CD8-positive, alpha-beta T cell (primary cell): ENCODE measurements at places on chromosomes 7 and 10.
A peak's percentile ranks its signal among the peaks of the same experiment; 100 is the strongest.

- DNase-seq: no peak
These were observed 708.4 kb downstream of the POM121L12 start for GRCh38 chr7:53743697-53744402.

DNA sequence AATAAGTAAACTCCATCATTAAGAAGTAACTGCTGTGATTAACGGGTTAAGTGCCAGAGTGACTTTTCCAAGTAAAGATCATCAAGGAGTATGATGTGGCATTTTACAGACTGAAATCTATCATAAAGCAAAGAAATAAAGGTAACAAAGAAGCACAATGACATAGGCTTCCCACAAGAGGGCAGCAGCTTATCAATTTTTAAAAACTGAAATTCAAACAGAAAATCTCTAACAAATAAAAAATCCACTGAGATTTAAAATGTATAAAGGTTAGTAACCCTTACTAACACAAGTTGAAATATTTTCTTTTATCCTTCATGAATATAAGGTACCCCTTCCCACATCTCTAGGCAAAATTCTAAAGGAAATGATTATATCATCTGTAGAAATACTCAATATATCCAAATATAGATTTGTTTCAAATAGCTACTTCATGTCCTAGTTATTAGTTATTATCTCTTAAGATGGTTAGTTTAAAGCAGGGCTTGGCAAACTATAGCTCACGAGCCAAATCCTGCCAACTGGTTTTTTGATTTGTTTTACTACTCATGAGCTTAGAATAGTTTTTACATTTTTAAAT is 29.2 kb downstream of the FAM3C start:
- no peak for DNase-seq

DNA sequence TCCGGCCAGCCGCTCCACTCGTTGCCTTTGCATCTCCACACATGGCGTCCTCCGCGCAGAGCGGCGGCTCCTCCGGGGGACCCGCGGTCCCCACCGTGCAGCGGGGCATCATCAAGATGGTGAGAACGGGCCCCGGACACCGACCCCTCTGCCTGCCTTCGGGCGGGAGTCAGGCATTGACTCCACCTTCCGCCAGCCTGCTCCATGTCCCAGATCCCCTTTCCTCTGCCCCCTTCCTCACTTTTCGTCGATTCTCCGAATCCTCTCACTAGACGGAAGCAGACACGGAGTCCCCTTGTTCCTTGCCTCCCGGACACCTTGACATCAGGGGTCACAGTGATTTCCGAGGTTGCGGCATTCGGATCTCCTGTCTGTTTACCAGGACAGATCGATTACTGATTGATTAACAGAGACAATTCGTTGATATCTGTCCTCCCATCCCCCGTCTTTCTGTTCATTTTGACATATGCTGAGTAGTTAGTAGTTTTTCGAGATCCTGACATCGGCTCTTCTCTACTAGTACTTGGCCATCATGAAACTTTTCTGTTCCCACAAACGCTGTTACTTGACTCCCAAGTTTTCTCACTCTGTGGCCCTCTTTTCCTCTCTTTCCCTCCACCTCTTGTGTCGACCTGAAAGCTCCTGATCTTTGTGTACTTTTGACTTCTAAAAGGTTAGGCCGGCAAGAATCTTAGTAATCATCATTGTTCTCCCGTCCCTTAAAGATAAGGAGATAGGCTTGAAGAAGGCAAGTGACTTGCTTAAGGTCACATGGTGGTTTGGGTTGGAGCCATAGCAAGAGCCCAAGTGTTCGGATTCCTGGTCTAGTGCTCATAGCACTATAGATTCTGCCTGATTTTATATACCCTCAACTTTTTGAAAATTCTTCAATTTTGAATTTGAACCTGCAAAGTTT is 597 bp downstream of the SND1 start:
- no peak for DNase-seq

DNA sequence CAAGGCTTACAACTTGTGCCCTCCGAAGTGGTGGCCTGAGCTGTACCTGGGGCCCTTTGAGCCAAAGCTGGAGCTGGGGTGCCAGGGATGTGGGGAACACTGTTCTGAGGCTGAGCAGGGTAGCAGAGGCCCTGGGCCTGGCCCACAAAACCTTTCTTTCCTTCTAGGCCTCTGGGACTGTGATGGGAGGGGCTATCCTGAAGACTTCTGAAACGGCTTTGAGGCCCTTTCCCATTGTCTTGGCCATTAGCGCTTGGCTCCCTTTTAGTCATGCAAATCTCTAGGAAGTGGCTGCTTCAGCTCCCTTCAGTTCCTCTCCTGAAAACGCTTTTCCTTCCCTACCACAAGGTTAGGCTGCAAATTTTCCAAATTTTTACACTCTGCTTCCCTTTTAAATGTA is 16.8 kb upstream of the CRYGN start:
- no peak for DNase-seq

DNA sequence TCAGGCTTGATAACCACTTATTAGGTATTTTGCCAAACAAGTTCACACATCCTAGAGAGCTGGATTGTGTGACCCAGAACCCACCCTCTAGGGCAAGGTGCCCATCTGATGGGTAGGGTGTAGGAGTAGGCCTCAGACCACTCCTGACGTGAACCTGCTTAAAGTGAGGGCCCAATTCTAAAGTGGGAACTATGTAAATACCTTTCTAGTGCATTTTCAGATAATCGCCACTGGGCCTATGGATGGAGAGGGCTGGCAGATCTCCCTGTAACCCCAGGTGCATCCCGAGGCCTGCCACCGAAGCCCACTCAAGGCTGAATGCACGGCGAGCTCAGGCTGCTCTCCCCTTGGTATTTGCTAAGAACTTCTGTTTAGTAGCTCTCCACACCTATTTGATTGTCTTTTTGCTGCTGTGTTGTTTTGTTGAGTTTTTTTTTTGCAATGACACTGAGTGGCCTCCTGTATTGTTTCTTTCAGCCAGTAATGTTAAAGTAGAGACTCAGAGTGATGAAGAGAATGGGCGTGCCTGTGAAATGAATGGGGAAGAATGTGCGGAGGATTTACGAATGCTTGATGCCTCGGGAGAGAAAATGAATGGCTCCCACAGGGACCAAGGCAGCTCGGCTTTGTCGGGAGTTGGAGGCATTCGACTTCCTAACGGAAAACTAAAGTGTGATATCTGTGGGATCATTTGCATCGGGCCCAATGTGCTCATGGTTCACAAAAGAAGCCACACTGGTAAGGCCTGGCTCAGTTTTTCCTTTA is 71.7 kb downstream of the IKZF1 start:
- DNase-seq: no peak

DNA sequence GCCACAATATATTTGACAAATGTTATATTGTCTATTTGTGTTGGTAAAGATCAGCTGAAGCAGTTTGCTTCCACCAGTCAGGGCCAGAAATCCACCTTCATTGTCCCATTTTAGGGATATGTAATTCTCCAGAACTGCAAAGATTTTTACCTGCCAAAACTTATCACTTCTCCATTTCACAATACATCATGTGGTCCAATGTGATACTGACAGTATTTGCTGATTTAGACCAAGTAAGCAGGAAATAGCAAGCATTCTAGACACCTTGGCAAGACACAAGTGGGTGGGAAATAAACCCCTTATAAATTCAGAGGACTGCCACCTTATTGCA is 18.5 kb upstream of the LIPA start:
- no peak for DNase-seq

DNA sequence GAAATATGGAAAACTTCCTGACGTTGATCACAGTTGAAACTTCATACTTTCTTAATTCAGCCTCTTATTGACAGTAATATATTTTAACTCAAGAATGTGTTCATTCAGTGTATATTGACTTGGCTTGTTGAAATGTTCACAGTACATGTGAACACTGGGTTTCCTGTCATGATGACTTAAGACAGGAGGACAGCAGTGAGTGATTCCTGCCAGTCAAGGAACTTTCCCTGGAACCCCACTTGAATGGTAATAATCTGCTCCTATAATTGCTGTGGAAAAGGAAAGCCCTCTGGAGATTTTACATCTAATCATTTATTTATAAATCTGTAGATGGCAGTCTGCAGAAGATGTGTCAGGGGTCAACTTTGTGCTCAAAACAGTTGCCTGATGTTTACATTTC is 216.5 kb downstream of the MGMT start:
- no peak for DNase-seq

DNA sequence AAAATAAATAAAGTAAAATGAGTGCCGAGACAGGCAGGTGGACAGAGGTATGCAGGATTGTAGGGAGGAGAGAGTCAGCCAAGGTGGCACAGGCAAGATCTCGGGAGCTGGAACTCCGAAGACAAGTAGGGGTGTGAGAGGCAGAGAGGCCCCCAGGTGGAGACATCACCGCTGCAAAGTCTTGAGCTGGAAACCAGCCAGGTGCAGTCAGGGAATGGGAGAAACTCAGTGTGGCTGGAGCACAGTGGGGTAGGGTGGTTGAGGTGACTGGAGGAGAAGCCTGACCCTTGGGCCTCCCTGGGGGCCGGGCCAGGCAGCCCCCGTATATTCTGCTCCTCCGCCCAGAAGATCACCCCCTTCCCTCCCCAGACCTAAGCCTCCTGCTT is 4.2 kb downstream of the EPHB4 start:
- no peak for DNase-seq

DNA sequence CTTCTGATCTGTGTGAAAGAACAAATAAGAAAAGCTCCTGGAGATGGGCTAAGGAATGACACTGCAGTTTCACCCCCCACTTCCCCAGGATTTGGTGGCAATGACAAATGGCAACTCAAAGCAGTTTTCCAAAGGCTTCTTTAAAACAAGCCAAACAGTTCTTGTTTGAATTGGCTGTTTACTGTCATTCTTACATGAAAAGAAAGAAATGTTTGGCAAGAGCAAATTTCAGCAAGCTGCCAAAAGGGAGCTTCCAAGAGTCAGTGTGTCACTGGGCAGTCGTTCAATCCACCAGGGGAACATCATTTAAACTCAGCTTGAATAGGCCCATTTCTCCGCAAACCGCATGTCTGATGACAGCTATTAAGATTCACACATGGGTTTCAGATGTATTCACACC is 119.0 kb upstream of the RHOBTB1 start:
- no peak for DNase-seq

DNA sequence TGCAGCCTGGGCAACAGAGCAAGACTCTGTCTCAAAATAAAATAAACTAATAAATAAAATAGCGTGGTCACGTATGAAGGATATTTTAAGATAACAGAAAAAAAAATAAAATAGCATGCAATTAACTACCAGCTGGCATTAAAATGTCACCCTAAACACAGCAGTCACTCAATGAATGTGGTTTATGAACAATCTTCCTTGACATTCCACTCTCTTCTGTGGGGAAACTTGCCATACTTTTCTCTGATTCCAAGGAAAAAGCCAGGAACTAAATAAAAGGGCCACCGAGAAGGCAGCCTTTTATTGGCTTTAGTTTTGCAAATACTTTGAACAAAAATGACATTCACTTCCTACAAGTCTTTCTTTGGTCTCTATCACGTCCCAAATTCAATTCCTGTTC is 266.6 kb downstream of the PARD3 start:
- DNase-seq: no peak

GRCh38 chr10:93206652-93207051 is 133.0 kb downstream of the CYP26A1 start:
- DNase-seq: no peak

- DNase-seq: no peak
These were observed 445.4 kb downstream of the TFEC start for GRCh38 chr7:115585015-115585718.

GRCh38 chr7:1748076-1748838 is 78.2 kb downstream of the ELFN1 start:
- peak; percentile 30 for DNase-seq

DNA sequence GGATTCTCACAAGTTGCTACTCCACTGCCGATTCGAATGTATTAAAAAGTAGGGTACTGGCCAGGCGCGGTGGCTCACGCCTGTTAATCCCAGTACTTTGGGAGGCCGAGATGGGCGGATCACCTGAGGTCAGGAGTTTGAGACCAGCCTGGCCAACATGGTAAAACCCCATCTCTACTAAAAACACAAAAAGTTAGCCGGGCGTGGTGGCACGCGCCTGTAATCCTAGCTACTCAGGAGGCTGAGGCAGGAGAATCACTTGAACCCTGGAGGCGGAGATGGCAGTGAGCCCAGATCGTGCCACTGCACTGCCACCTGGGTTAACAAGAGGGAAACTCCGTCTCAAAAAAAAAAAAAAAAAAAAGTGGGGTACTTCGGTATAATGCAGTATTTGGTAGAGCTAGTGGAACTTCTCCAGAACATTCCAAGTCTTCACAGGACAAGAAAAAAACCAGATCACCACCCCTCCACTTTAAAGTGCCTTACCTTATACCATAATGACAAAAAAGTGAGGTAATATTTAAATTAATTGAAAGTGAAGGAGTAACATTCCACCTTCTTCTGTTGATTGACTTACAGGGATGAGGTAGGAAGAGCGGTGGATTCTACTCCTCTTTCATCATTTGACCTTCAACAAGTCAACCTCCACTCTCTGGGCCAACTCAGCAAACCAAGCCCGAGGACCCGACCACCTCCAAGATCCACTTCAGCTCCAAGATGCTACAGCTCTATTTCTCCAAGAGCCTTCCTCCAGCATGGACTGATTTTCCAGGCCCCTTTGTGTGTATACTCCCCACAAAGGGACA is 2.0 kb downstream of the BAZ1B start:
- no peak for DNase-seq

DNA sequence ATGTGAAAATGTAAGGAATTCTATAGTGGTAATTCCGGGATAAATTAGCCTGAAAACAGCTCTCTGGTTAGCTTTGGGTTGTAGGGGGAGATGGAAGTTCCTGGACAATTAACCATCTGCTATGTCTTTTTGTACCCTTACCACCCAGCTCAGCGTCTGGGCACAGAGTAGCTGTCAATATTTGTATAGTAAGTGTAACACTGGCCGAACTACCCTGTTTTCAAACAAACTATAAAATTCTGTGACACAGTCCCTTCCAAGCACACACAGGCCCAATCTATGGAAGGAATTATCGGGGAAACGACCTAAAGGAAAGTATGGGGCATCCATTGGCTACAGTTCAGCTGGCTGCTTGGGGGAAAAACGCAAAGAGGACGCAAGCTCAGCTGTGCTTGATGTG is 869 bp upstream of the LHFPL3 start:
- no peak for DNase-seq

DNA sequence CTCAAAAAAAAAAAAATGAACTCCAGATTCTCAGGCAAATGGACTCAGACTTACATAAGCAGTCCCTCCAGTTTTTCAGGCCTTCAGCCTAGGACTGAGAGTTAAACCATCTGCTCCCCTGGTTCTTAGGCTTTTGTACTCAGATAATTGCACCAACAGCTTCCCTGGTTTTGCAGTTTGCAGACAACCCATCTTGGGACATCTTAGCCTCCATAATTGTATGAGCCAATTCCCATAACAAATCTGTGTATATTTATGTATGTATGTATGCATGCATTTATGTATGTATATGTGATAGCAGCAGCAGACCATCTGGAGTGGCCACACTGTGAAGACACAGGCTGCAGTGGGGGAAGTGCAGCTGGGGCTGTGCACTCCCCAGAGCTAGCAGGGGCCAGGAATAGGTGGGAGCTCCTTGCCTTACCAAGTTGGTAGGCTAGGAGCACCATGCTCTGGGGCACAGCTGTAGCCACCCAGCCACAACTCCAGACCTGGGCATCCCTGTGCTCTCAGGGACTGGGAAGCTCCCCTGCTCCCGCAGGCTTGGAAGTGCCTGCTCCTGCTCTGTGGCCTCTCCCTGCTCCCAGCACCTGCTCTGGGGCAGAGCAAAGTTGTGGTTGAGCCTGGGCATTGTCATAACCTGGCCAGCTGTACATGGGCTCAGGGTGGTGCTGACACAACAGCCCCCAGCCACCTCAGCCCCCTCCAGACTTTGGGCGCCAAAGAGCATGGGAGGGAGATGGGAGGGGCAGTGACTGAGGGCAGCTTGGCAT is 8.9 kb upstream of the KLHL7 start:
- DNase-seq: no peak

- no peak for DNase-seq
These were observed 149.2 kb downstream of the PRKAG2 start for GRCh38 chr7:151727579-151728285.
